ENCODE measurements at places on chromosomes 16 and 17. TPM values are rescaled to one million over a fixed set of nuclear protein-coding genes. Genes with fewer than 3 reads are reported as not detected.

The ANKFN1 gene
- under 0.01 TPM for total RNA-seq

The LPO gene
- total RNA-seq, result not detected

The TNFRSF13B gene
- total RNA-seq, result not detected

The CLEC19A gene
- not detected for total RNA-seq

The EFNB3 gene
- 0.43 TPM for total RNA-seq

The PPL gene
- 0.32 TPM for total RNA-seq

All from fibroblast of villous mesenchyme (primary cell).